ENCODE measurements at places on chromosomes 16 and 17.

DNA sequence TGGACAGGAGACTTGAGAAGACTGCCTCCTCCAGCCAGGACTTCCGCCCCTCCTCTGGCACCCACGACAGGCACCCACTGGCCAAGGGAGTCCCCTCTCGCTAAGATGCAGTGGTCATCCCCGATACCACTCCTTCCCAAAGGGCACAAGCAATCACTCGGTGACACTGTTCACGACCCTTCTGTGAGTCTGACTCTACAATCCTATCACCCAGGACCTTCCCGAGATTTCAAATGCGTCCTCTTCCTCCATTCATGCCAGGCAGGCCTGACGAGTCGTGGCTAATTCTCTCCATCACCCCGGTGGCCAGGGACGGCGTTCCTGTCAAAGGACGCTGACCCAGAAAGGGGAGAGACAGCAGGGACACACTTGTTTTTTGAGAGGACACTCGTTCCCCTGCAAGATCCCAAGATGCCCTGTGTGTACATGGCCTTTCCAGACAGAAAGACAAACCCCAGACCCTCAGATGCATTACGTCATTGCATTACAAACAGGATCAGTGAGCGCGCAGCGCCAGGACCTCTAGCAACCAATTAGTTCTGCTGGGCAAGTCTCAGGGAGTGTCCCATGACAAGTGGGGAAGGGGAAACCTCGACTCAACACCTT lies 12.2 kb downstream of the FBXO31 start:
- no peak for DNase-seq

DNA sequence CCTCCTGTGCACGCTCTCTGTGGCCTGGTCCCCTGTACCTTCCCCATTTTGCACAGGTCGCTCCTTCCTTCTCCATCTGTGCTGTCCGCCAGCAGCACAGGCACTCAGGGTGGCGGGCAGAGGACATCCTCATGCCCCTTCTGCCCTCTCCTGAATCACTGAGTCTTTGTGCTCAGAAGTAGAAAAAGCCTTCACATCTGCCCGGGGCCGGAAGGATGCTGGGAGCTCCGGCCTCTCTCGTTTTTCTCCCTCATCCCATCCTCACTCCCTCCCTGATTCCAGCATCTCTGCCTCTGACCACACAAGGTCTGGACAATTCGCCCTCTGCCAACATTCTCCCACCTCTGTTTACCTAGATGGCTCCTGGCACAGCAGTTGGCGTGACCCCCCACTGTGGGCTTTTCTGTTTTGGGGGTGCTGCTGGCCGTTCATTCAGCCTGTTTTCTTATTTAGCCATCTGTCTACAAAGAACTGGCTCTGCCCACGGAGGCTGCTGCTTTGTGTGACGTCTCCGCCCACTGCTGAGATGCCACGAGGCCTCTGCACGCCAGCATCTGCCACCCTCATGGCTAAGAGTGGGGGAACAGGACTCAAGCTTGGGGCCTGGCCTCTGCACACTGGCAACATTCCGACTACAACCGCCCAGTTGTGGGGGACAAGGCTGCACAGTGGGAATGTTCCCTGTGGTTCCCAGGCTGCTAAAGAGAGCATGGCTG lies 36.7 kb downstream of the SEC14L5 start:
- DNase-seq, result no peak

- no peak for DNase-seq
These were observed 8.5 kb downstream of the HS3ST3A1 start for GRCh38 chr17:13593021-13593751.

GRCh38 chr16:15704545-15704987 lies 54.5 kb downstream of the NDE1 start:
- peak; percentile 55 for DNase-seq

DNA sequence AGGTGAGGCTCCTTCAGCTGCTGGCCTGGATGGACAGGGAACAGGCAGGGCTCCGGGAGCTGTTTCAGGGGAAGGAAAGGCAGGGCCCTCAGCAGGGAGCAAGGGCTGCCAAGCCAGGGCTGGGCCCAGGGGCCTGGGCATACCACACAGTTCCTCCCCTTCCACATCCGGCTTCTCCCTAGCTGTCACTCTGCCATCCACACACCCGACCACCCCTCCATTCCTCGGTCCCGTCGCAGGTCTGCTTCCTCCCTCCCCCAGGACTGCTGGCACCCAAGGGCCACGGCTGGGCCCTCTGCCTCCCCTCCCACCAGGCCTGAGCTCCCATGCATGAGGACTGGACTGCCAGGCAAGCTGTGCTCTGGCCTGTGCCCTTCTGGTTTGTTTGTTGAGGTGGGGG lies 24.0 kb downstream of the CDIP1 start:
- no peak for DNase-seq
